ENCODE measurements at places on chromosomes 7 and 10. TPM values are rescaled to one million over a fixed set of nuclear protein-coding genes. Genes with fewer than 3 reads are reported as not detected.

The PDZD7 gene
- 0.26 TPM for total RNA-seq

The LRRC18 gene
- not detected for total RNA-seq

The TEX47 gene
- not detected for total RNA-seq

The DIP2C gene
- 16.5 TPM for total RNA-seq

The CTAGE4 gene
- not detected for total RNA-seq

The EBF3 gene
- 56.2 TPM for total RNA-seq

The SLC25A13 gene
- 24.9 TPM for total RNA-seq

The UPK3BL2 gene
- 4.3 TPM for total RNA-seq

The TRPV5 gene
- total RNA-seq, result not detected

The GIMAP8 gene
- not detected for total RNA-seq

The SEMA3A gene
- total RNA-seq, result 22.8 TPM

The GNAT3 gene
- total RNA-seq, result not detected

The GIMAP5 gene
- not detected for total RNA-seq

The VSTM4 gene
- 0.11 TPM for total RNA-seq

The C10orf53 gene
- total RNA-seq, result not detected

The IDI2 gene
- total RNA-seq, result not detected

The PLEKHA1 gene
- total RNA-seq, result 20.5 TPM

All from A673 (cell line).